ENCODE measurements at places on chromosomes 7 and 10. TPM values are rescaled to one million over a fixed set of nuclear protein-coding genes. Genes with fewer than 3 reads are reported as not detected.

The CTAGE4 gene
- total RNA-seq, result 1.6 TPM

- peaks cover 4% of the 10 kb centered on the region for H3K4me1 ChIP-seq
- H3K27me3 ChIP-seq, result no peaks in the 10 kb centered on the region
- H3K27ac ChIP-seq, result no peak overlapping the region
- DNase-seq, result no peak
Measured at GRCh38 chr7:75758491-75758890, 13.5 kb downstream of the CCL26 start.

The TRPV6 gene
- 0.66 TPM for total RNA-seq

The KLF14 gene
- 0.22 TPM for total RNA-seq

The ANKRD61 gene
- total RNA-seq, result 0.20 TPM

GRCh38 chr10:76632767-76633051, 1004.9 kb downstream of the KCNMA1 start:
- no peaks in the 10 kb centered on the region for H3K36me3 ChIP-seq
- H3K4me3 ChIP-seq, result no peak overlapping the region
- H3K4me1 ChIP-seq, result peaks cover 18% of the 10 kb centered on the region
- H3K27ac ChIP-seq, result no peak overlapping the region
- H3K27me3 ChIP-seq, result no peaks in the 10 kb centered on the region

GRCh38 chr7:68700414-68700813, 897.9 kb upstream of the AUTS2 start:
- H3K36me3 ChIP-seq, result no peaks in the 10 kb centered on the region
- no peak overlapping the region for H3K4me3 ChIP-seq
- no peaks in the 10 kb centered on the region for H3K27me3 ChIP-seq
- no peak overlapping the region for H3K27ac ChIP-seq
- DNase-seq, result peak; percentile 48

GRCh38 chr7:66500087-66500486, 128.6 kb upstream of the KCTD7 start:
- no peak for DNase-seq
- H3K36me3 ChIP-seq, result no peaks in the 10 kb centered on the region
- H3K4me1 ChIP-seq, result no peaks in the 10 kb centered on the region
- no peak overlapping the region for H3K27ac ChIP-seq
- no peaks in the 10 kb centered on the region for H3K27me3 ChIP-seq

DNA sequence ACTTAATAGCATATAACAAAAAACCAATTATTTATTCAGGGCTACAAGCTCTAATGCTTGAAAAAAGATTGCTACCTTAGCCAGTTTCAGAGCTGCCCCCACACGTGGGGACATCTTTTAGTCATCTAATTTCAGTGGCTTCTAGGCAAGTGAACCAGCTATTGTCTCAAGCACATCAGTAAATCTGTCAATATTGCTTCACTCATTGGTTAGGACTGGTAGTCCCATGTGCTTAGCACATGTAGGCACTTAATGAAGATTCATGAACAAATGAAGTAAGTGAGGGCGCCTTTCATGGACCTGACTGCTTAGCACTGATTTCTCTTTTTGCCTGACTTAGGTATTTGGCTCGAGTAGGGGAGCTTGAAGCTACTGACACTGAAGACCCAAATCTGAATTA, 19.6 kb downstream of the ENTPD7 start:
- no peak overlapping the region for H3K4me3 ChIP-seq
- peaks cover 11% of the 10 kb centered on the region for H3K36me3 ChIP-seq
- H3K4me1 ChIP-seq, result no peaks in the 10 kb centered on the region
- DNase-seq, result no peak
- no peak overlapping the region for H3K27ac ChIP-seq

DNA sequence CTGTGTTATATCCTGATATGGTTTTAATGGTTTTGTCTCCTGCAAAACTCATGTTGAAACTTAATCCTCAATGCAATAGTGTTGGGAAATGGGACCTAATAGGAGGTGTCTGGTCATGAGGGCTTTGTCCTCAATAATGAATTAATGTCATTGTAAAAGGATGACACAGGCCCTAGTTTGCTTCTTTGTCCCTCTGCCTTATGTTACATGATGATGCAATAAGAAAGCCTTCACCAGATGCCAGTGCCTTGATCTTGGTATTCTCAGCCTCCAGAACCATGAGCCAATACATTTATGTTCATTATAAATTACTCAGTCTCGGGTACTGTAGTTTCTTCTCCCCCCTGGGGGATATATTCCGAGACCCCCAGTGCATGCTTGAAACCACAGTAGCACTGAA, 1247.4 kb upstream of the SORCS1 start:
- H3K36me3 ChIP-seq, result no peaks in the 10 kb centered on the region
- H3K4me3 ChIP-seq, result no peak overlapping the region
- no peak overlapping the region for H3K27ac ChIP-seq
- no peaks in the 10 kb centered on the region for H3K27me3 ChIP-seq
- no peaks in the 10 kb centered on the region for H3K4me1 ChIP-seq
- no peak for DNase-seq

GRCh38 chr7:157675427-157675927, 338.7 kb downstream of the DNAJB6 start:
- no peaks in the 10 kb centered on the region for H3K27me3 ChIP-seq
- H3K4me3 ChIP-seq, result no peak overlapping the region
- no peak overlapping the region for H3K27ac ChIP-seq

The GPC2 gene
- total RNA-seq, result 9.8 TPM

The DNAJC2 gene
- 16.3 TPM for total RNA-seq

The AMPH gene
- total RNA-seq, result 37.3 TPM

GRCh38 chr10:15253951-15254807, 85.7 kb upstream of the NMT2 start:
- H3K36me3 ChIP-seq, result peaks cover 3% of the 10 kb centered on the region
- peak overlapping the region; percentile 27 for H3K27ac ChIP-seq
- peaks cover 19% of the 10 kb centered on the region for H3K4me1 ChIP-seq
- no peak overlapping the region for H3K4me3 ChIP-seq
- H3K27me3 ChIP-seq, result no peaks in the 10 kb centered on the region

The RET gene
- 9.5 TPM for total RNA-seq

DNA sequence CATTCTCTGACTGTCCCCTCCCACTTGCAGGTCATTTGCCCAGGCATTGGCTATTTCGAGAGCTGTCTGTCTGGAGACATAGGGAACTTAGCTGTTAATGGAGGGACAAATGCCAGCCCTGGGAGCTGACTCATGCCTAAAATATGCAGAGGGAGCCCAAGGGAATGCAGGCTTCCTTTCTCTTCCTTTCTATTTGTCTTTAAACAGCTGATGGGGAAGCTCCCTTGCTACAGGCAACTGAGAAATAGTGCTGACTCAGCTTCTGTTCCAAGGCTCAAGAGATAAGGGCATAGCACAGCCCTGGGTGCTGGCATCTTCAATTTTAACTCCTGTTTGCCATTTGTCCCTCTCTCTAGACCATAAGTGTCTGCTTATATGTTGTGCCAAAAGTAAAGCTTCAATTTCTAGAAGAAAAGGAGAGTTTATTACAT, 82.7 kb upstream of the C1GALT1 start:
- peaks cover 9% of the 10 kb centered on the region for H3K4me1 ChIP-seq
- no peak overlapping the region for H3K27ac ChIP-seq
- H3K4me3 ChIP-seq, result no peak overlapping the region
- DNase-seq, result no peak
- H3K36me3 ChIP-seq, result no peaks in the 10 kb centered on the region
- H3K27me3 ChIP-seq, result no peaks in the 10 kb centered on the region

- no peak overlapping the region for H3K27ac ChIP-seq
- H3K27me3 ChIP-seq, result no peaks in the 10 kb centered on the region
- DNase-seq, result no peak
Measured at GRCh38 chr7:124276005-124276622, 243.2 kb upstream of the TMEM229A start.

- peaks cover 49% of the 10 kb centered on the region for H3K4me1 ChIP-seq
- no peak for DNase-seq
- no peak overlapping the region for H3K4me3 ChIP-seq
- H3K36me3 ChIP-seq, result peaks cover 3% of the 10 kb centered on the region
Measured at GRCh38 chr10:121524157-121524817, 74.0 kb downstream of the FGFR2 start.

DNA sequence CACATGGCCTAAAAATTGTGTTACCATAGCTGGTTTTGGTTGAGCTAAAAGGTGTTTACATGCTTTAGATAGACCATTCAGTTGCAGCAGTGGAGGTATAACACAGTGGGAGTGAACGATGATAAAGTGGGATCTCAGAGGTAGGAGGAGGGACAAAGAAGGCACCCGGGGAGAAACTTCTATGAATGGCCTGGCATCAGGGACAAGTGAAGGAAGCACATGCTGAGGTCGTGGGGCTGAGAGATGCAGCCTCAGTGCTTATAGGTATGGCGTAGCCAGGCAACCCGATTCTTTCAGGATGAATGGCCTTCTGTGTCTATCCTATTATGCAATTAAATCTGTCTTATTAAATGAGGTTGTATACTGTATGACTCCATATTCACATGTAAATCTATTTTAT, 3.9 kb upstream of the CDK6 start:
- H3K27me3 ChIP-seq, result peaks cover 16% of the 10 kb centered on the region
- no peak overlapping the region for H3K27ac ChIP-seq
- peaks cover 13% of the 10 kb centered on the region for H3K4me1 ChIP-seq
- H3K4me3 ChIP-seq, result no peak overlapping the region

The GPR26 gene
- 7.6 TPM for total RNA-seq

- H3K27me3 ChIP-seq, result no peaks in the 10 kb centered on the region
- H3K36me3 ChIP-seq, result peaks cover 3% of the 10 kb centered on the region
- no peaks in the 10 kb centered on the region for H3K4me1 ChIP-seq
Measured at GRCh38 chr10:86036544-86036831, 330.1 kb downstream of the GRID1 start.

DNA sequence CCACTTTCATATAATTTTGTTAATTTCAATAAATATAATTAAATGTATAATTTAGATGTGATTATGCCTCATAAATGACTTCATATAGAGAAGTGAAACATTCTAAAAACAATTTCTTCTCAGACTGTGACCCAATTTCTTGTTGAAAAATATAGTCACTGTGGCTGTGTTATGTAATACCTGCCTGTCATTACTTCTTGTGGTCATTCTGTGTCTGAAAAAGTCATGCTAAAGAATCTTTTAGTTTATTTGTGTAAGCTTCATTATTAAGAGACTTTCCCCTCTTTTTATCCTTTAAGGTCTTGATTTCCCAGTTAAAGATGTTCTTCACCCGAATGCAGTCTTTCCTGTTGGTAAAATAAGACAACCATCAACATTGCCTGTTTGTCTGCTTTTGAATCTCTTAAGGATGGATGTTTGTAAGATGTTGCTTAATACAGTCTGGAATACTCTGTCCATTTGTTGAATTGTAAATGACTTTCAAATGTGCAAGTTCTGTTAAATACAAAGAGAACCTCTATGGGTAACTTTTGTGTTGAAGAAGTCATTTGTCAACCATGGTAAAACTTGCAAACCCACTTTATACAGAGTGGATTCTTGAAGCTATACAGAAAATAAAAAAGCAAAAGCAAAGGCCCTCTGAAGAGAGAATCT, 16.0 kb downstream of the KAT6B start:
- H3K27ac ChIP-seq, result no peak overlapping the region
- no peak for DNase-seq
- H3K36me3 ChIP-seq, result peaks cover 11% of the 10 kb centered on the region
- no peak overlapping the region for H3K4me3 ChIP-seq

DNA sequence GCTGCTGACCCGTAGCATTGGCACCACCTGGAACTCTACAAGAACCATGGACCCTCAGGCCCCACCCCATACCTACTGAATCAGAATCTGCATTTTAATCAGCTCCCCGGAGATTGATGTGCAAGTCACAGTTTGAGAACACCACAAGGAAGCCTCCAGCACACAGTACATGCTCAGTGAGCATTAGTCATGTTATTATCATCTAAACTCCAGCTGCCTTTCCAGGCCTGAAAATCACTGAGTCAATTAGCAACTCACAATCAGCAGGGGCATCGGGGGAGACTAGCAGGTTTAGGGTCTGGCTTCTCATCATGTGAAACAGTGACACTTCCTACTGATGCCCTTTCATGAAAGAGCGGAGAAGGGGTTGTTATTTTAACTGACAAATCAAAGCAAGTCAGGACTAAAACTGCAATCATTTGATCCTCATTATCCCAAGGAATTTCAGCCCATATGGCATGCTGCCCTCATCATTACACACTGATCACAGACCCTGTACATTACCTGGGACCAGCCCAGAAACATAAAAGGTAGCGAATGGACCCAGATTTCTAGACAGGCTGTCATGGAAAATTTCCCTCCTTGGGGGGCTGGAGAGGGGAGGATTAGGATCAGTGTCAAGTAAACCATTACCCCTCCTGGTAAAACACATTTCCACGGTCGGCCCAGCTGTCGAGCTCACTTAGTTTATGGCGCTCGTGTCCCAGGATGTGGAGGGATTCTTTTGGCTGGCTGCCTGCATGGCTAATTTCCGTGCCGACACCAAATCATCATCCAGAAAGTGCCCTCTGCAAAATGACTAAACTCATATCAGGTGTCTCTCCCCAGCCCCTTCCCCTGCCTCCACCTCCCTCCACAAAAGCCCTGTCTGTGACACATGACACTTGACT, 122.8 kb downstream of the PRLHR start:
- H3K4me3 ChIP-seq, result no peak overlapping the region
- peaks cover 6% of the 10 kb centered on the region for H3K4me1 ChIP-seq
- H3K36me3 ChIP-seq, result no peaks in the 10 kb centered on the region
- no peak overlapping the region for H3K27ac ChIP-seq

- DNase-seq, result no peak
- peaks cover 3% of the 10 kb centered on the region for H3K36me3 ChIP-seq
- H3K4me3 ChIP-seq, result no peak overlapping the region
- H3K27me3 ChIP-seq, result no peaks in the 10 kb centered on the region
- H3K27ac ChIP-seq, result no peak overlapping the region
- peaks cover 3% of the 10 kb centered on the region for H3K4me1 ChIP-seq
Measured at GRCh38 chr7:50684011-50684712, 98.5 kb downstream of the GRB10 start.

DNA sequence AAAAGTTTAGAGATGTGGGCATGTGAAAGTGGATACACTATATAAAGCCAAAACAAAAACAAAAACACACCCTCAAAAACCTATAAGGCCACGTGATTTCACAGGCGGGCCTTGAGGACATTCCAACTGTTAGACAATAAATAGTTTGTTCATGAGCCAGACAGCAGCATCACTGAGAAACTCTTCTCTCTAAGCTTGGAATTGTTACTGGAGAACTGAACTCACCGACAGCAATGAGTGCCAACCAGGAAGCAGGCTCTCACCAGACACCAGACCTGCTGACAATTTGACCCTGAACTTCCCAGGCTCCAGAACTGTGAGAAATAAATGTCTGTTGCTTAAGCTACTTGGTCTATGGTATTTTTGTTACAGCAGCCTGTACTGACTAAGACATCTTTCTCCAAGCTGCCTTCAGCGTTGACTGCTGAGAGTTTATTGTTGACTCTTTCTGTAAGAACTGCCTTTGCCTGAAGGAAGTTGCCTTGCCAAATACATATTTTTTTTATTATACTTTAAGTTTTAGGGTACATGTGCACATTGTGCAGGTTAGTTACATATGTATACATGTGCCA, 107.5 kb downstream of the EPDR1 start:
- H3K36me3 ChIP-seq, result no peaks in the 10 kb centered on the region
- H3K27ac ChIP-seq, result no peak overlapping the region
- no peaks in the 10 kb centered on the region for H3K27me3 ChIP-seq
- H3K4me1 ChIP-seq, result no peaks in the 10 kb centered on the region

The NPY gene
- total RNA-seq, result 15.2 TPM

GRCh38 chr7:145398758-145399157, 562.9 kb upstream of the TPK1 start:
- H3K27ac ChIP-seq, result no peak overlapping the region
- H3K36me3 ChIP-seq, result no peaks in the 10 kb centered on the region
- H3K4me1 ChIP-seq, result no peaks in the 10 kb centered on the region
- no peaks in the 10 kb centered on the region for H3K27me3 ChIP-seq

Data from spinal cord (tissue), 10 donors.